ENCODE measurements at places on chromosomes 4 and X.

DNA sequence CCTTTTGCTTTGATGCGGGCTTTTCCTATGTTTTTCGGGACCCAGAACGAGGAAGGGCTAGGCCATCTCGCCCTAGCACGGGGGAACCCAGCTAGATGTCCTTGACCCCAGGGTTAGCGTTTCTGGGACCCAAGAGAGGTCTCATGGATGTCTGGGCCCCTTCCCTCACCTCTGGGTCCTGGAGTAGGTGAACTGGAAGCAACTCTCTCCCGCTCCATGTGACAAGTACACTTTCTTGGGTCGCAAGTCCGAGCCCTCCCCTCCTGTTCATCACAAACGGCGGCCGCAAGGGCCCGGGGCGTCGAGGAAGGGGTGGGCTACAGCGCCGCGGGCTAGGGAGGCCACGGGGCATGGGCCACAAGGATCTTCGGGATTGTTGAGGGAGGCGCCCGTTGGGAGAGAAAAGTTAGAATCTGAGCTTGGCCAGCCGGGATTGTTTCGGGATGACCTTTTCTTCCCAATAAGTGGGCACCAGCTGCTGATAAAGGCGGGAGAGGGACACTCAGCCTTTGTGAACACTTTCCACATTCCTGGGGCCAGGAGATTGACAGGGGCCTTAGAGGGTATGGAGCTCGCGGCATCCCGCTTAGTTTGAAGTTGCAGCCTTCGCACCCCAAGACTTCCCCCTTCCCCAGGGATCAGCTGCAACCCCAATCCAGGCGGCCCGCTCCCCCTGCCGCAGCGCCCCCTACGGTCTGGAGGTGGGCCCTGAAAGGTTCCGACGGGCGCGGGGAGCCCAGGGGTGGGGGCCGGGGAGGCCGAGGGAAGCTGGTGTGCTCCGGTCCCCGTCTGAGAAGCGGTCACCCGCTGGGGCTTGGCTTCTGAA lies 136.9 kb upstream of the ZIC3 start:
- DNase-seq: no peak

DNA sequence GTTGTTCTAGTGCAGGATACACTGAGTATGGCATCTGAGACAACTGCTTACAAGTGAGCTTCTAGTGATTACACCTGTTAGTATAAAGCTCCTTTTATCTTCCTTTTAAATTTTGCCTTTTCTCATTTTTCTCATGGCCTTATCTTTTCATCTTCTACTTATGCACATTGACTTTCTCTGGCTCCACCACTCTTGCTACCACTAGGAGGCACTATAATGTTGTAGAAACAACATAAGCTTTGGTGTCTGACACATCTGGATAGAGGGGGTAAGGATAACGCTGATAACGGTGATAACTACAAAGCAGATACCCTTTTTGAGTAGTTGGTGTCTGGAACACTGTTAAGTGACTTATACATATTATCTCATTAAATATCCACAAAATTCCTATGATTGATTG lies 187.4 kb upstream of the TEX13C start:
- DNase-seq: peak; percentile 0

DNA sequence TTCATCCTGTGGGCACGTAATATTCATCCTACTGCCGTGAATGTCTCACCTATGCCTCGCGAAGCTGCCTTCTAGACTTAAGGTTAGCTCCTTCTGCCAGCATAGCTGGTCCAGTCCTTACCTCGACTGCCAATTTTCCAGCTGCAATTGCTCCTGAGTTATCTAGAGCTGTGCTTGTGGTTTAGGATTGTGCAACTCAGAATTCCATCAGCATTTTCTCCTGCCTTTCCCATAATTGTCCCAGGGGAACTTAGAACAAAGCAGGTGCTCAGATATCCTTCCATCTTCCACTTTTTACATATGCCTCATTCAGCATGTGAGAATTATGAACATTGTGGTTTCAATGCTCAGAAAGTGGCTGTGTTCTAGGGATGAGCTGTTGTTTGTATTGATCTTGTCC lies 131.4 kb upstream of the ADGRL3 start:
- DNase-seq: no peak

DNA sequence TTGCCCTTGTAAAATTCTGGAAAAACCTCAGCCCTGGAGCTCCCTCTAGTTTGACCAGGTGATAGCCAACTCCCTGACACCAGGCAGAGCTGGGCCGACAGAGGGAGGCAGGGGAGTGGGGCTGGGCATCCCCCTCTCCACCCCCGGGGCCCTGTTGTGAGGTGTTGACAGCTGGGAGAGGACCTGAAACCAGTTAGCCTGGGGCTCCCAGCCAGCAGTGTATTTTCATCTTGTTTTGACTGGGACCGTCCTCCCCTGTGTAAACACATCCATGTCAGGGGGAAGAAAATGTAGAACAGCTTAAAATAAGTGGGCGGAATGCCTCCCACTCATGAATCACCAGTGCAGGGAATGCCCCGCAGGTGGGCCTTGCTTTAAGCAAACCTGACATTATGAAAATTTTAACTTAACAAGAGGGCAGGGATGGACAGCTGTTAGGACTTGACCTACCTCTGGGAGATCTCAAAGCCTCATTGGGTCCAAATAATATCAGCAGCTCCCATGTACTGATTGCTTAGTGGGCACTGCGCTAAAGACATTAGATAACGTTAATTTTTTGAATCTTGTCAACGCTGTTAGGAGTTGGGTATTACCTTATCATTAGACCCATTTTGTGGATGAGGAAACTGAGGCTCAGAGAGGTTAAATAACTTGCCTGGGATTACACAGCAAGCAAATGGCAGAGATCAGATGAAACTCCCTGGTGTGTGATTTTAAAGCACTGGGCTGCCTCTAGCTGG lies 45.9 kb downstream of the TSC22D3 start:
- DNase-seq: no peak

DNA sequence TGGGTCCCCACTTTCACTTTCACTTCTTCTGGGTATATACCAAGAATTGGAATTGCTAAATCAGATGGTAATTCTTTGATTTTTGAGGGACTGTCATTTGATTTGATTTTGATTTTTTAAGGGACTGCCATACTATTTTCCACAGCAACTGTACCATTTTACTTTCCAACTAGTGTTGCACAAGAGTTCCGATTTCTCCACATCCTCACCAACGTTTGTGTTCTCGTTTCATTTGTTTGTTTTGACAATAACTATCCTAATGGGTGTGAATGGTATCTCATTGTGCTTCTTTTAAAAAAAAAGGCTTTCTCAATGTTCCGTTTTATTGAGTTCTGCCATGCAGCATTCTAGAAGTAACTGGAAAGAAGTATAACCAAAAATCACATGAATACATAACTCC lies 62.6 kb downstream of the C4orf46 start:
- DNase-seq: no peak

- no peak for DNase-seq
Measured at GRCh38 chrX:20237864-20238263, 28.8 kb downstream of the RPS6KA3 start.

DNA sequence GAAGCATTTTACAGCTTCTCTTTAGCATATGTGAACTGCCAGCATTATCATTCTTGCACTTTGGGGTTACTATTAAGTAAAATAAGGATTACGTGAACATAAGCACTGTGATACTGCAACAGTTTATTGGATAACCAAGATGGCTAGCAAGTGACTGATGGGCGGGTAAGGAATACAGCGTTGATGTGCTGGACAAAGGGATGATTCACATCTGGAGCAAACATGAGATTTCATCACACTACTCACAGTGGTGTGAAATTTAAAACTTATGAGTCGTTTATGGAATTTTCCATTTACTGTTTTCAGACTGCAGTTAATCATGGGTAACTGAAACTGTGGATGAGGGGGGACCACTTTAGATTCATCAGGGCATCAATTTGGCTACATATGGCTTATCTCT lies 16.0 kb downstream of the NBDY start:
- DNase-seq: no peak

- no peak for DNase-seq
Measured at GRCh38 chrX:53319614-53320542, 38.5 kb upstream of the IQSEC2 start.

- DNase-seq: no peak
Measured at GRCh38 chrX:151019856-151020255, 36.7 kb downstream of the HMGB3 start.

GRCh38 chrX:51955200-51955599 lies 61.8 kb downstream of the MAGED1 start:
- no peak for DNase-seq

- no peak for DNase-seq
Measured at GRCh38 chr4:182451441-182451840, 208.2 kb downstream of the TENM3 start.

- DNase-seq: no peak
Measured at GRCh38 chr4:119774840-119775239, 146.2 kb upstream of the PDE5A start.

GRCh38 chr4:16289897-16290554 lies 63.8 kb upstream of the TAPT1 start:
- peak; percentile 34 for DNase-seq

DNA sequence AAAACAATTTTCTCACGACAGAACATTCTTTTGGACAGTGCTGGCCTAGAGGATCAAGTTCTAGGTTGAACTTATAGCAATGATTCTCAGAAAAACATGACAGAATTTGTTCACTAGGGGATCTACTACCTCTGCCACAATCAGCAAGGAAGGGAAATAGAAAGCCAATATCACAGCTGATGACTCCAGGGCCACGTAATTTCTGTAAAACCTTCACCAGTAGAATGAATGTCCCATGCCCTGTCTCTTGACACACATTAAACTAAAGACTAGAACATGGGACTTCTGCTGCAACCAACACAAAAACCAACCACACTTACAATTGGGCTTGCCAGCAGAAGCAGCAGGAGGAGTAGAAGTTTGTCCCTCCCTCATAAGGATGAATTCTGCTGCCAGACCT lies 86.0 kb upstream of the NPFFR2 start:
- DNase-seq: no peak

DNA sequence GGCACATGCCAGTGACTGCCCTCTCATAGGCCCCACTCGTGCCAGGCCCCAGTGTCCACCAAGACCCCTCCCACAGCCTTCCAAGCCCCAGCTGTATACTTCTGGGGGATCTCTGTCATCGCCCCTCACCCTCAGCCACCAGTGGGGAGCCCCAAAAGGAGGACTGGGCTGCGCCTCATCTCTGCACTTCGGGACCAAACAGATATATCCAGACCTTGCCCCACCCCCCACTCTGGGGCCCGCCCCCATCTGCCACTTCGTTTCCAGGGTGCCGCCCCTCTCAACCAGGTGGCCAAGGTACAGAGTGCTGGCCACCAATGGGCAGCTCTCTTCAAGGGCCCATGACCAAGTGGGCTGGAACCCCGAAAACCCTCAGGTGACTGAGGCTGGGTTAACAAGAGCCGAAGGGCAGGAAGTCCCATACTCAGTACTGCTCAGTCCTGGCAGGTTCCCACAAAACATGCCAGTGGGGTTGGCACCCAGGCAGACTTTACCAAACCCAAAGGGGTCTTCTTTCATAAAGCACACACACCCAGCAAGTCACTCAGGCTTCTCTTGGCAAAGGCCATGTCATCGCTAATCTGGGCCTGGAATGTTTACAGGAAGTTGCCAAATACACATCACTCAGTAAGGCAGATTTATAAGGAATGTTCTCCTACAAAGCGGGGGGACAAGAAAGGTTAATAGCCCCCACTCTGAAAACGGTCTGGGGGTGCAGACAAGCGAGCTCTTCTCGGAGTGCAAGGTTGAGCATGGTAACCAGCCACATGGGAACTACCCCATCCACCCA lies 4.4 kb downstream of the ZFYVE28 start:
- DNase-seq: no peak

DNA sequence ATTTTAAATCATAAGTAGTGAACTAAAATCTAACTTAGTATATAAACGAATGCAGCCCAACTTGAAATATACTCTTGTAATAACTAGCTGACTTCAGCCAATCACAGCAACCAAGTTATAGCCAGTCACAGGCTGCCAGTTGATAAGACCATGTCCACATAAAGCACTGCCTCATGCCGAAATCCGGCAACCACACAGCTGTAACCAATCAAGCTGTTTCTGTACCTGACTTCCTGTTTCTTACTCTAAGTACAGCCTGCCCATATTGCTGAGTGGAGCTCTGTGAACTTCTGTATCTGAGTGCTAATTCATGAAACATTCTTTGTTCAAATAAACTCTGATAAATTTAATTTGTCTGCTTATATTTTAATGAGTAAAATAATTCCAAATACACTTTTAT lies 805.3 kb upstream of the EPHA5 start:
- DNase-seq: no peak

GRCh38 chrX:16797841-16798240 lies 11.6 kb downstream of the TXLNG start:
- DNase-seq: no peak

- DNase-seq: no peak
Measured at GRCh38 chrX:78673246-78673645, 14.1 kb upstream of the RTL3 start.

GRCh38 chrX:77749695-77750094 lies 36.3 kb downstream of the ATRX start:
- DNase-seq: no peak

DNA sequence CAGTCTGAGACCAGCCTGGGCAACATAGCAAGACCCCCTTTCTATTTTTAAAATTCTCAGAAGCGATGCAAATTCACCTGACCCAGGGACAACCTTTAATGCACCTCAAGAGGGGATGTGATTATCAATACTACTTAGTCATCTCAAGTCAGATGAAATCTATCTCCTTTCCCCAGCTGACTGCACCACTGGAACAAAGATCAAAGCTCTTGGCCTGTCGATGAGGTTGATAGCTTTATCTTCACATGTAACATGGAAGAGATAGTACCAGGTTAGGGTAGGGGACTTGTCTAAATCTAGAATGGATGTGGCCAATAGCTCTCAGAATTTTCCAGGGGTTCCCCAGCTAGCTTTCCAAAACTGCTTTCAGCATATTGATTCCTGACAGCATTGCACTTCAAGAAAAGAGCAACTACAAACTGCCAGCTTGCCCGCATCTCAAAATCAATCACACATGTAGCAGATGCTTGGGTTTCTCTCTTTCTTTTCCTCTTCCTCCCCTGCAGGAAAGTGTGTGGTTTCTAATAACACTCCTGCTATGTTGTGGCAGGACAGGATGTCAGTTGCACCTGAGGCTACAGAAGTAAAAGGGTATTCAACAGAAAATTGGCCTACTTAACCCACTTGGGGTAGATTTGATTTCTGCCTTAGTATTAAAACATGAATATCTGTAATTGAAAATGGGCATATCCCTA lies 12.2 kb upstream of the TMEM164 start:
- peak; percentile 8 for DNase-seq

GRCh38 chr4:153523164-153523796 lies 57.1 kb downstream of the TMEM131L start:
- no peak for DNase-seq

- DNase-seq: no peak
Measured at GRCh38 chrX:112834031-112834845, 6.4 kb downstream of the AMOT start.

Data from CD4-positive, alpha-beta T cell treated with Interleukin-4 for 4 hours (primary cell).